HT-29 (cell line): ENCODE measurements at places on chromosomes 13 and 19. TPM values are rescaled to one million over a fixed set of nuclear protein-coding genes. Genes with fewer than 3 reads are reported as not detected.

DNA sequence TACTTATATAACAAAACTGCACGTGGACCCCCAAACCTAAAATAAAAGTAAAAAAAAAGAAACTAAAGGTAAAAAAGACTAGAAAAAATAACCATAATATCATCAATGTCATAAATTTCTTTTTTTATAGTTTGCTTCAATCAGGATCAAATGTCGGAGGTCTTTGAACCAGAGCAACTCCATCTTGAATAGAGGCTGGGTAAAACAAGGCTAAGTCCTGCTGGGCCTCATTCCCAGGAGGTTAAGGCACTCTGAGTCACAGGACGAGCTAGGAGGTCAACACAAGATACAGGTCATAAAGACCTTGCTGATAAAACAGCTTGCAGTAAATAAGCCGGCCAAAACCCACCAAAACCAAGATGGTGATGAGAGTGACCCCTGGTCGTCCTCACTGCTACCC lies 24.0 kb downstream of the TPT1 start:
- no peak for DNase-seq

GRCh38 chr13:24670961-24671381 lies 9.2 kb upstream of the ATP12A start:
- DNase-seq = peak; percentile 71

- DNase-seq = no peak
These were observed 12.8 kb upstream of the PEAK3 start for GRCh38 chr19:2294687-2295335.

- no peak for DNase-seq
These were observed 113.9 kb upstream of the UBL3 start for GRCh38 chr13:29964181-29964845.

DNA sequence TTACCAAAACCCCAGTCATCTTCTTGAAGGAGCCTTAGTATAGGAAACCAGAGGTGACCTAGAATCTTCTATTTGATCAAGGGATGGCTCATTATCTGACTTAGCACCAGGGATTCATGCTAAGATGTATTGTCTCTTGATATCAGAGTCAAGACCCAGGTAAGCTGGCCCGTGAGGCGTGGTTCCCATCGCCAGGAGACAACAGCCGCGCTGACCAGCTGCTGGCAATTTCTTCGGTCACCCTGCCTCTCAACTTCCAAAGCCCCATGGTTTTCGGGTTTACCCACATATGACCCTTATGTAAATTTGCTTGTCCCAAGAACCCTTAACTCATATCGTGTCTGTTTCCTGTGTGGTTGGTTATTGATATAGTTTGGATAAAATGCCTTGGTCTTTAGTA lies 77.7 kb upstream of the VSTM2B start:
- DNase-seq = no peak

GRCh38 chr13:112179421-112179820 lies 112.5 kb downstream of the SOX1 start:
- DNase-seq = no peak

Gene DACT3
- total RNA-seq = 0.29 and 0.38 TPM in 2 replicates

- DNase-seq = no peak
These were observed 14.9 kb downstream of the LMO7 start for GRCh38 chr13:75651013-75651412.

DNA sequence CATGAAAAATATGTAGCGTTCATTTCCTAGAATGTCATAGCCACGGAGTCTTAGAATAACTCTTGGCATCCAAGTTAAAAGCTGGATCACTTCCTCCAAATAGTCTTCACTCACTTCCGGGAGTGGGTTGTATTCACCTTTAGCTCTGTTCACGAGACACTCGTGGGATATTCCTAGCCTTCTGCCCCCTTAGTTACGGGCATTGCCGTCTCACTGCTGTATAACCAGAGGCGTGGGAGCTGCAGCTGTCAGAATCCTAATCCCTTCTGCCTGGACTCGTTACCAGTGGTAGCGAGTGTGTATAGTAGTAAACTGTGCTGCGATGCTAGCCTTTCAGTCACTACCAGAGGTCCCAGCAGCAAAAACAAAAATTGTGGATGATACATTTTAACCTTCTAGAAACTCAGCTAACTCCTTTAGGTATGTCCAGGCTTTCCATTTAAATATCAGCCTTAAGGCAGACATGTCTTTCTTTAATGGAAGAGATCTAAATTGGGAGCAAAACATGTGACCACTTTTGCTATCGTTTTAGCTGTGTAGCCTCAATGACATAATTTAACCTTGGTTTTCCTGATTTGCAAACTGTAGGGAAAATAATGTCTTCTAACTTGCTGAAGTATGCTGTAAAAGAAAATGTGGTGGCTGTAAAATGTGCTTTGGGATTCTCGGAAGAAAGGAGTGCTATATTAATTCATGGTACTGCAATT lies 34.1 kb downstream of the ERCC5 start:
- DNase-seq = no peak

- DNase-seq = peak; percentile 96
These were observed 47.2 kb downstream of the ZAR1L start for GRCh38 chr13:32267836-32268439.

DNA sequence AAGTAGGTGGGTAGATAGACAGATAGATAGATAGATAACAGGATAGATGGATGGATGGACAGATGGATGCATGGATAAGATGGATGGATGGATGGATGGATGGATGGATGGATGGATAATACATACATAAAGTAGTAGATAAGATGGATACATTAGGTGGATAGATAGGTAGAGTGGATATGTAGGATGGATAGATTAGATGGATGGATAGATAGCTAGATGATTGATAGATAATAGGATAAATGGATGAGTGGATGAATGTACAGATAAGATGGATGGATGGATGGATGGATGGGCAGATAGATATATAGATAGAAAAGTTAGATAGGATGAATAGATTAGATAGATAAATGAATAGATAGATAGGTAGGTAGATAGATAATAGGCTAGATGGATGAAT lies 2.1 kb downstream of the CYP4F3 start:
- DNase-seq = no peak

Gene PLIN5
- 0.86 and 4.5 TPM in 2 replicates for total RNA-seq

GRCh38 chr19:16272945-16273344 lies 51.7 kb upstream of the KLF2 start:
- DNase-seq = no peak

GRCh38 chr13:101455863-101456262 lies 3.4 kb downstream of the ITGBL1 start:
- peak; percentile 47 for DNase-seq

GRCh38 chr19:2274931-2275535 lies 6.9 kb downstream of the PEAK3 start:
- peak; percentile 78 for DNase-seq

Gene ZNF615
- 0.41 and 1.4 TPM in 2 replicates for total RNA-seq

Gene GFY
- not detected in 2 replicates for total RNA-seq

Gene SULT2B1
- total RNA-seq = 48.6 and 55.3 TPM in 2 replicates

Gene ISYNA1
- 5.3 and 14.9 TPM in 2 replicates for total RNA-seq

Gene COX6B2
- total RNA-seq = 0.92 and 2.7 TPM in 2 replicates

DNA sequence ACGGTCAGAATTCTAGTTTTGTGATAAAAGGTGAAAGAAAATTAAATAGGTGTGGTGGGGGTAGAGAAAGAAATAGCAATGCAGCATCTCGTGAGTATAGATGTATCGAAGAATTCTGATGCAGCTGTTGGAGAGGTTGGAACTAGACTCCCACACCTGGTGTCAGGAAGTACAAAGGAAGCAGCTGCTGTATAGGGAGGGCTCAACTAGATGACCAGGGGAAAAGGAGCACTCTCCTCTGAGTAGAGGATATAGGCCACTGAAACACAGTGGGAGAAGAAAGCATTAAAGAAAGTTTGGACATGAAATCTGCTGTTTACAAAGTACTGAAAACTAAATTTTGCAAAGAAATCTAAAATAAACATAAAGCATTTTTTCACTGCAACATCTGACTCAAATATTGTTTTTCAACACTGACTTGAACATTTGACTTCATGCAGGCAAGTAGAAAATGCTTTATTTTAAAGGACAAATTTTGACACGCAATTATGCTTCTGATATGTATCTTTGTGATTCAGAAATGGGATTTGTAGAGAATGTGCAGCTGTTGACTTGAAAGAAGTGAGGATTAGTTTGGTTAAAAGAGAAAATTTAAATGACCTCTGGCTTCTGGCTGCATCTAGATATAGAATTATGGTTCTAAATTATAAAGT lies 82.2 kb downstream of the MIPEP start:
- no peak for DNase-seq

GRCh38 chr19:44581288-44581687 lies 32.1 kb upstream of the IGSF23 start:
- no peak for DNase-seq

Gene ZNF709
- 0.15 and 0.83 TPM in 2 replicates for total RNA-seq

- no peak for DNase-seq
These were observed 1195.3 kb downstream of the EFNB2 start for GRCh38 chr13:105340061-105340606.

DNA sequence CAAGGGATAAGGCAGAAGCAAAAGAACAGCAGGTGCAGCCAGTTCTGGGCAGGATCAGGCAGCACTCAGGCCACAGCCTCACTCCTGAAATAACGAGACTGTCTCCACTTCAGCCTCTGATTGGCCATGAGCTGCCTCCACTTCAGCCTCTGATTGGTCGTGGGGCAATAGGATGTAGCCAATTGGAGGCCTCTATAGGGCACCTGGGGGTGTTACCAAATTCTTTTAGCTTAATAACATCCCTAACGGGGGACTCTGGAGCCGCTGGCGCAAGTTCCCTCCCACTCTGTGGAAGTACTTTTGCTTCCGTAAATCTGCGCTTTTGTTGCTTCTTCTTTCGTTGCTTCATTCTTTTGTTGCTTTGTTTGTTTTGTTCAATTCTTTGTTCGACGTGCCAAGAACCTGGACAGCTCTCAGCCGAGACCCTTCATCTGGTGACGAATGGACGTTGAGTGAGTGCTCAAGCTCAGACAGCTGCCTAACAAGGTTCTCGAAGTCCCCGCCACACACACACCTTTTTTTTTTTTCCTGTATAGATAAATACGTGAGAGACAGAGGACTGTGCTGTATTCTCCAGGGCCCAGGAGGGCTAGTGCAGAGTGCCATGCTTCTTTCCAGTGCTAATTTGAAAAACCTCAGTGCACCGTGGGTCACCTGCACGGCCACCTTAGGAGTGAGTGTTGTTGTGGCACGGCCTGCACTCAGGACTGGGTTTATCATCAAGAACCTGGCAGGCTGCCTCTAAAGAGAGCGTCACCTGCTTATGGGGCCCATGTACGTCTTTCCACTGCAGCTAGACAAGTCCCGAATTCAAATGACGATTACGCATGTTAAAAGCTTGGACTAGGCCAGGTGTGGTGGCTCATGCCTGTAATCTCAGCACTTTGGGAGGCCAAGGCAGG lies 32.0 kb upstream of the TUBGCP3 start:
- peak; percentile 37 for DNase-seq

GRCh38 chr13:48686636-48687210 lies 33.0 kb downstream of the CYSLTR2 start:
- DNase-seq = no peak

DNA sequence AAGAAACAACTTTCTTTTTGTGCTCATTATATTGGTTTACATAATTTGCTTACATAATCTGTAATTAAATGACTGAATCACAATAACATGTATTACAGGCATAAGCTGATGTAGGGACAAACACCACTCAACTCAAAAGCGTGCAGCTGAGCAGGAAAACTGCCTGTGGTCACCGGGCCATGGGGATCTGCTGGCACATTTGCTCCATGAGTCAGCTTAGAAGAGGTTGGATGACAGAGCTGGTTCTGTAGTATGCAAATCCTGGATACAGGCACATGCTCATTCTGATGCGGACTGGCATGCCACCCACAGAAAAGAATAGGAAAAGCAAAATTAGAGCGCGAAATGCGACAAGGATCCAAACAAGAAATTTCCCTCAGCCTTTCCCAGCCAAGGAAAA lies 128.6 kb downstream of the USP12 start:
- peak; percentile 94 for DNase-seq

Gene GJA3
- 0.29 and 0.43 TPM in 2 replicates for total RNA-seq

DNA sequence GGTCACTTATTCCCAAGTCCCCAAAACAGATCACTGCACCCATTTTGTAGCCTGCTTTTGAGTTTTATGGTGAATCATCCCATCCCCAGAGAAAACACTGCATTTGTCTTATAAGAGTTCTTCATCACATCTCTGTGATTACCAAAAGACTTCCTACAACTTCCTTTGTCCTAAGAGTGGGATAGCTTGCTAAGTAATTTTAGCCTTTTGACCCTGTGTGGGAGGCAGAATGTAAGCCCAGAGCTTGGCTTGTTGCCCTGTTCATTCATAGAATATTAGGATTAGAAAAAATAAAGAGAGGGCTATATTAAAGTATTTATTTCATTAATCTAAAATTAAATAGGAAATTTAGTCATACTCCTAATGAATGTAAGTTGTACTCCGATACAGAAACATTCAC lies 213.3 kb downstream of the MZT1 start:
- DNase-seq = no peak

DNA sequence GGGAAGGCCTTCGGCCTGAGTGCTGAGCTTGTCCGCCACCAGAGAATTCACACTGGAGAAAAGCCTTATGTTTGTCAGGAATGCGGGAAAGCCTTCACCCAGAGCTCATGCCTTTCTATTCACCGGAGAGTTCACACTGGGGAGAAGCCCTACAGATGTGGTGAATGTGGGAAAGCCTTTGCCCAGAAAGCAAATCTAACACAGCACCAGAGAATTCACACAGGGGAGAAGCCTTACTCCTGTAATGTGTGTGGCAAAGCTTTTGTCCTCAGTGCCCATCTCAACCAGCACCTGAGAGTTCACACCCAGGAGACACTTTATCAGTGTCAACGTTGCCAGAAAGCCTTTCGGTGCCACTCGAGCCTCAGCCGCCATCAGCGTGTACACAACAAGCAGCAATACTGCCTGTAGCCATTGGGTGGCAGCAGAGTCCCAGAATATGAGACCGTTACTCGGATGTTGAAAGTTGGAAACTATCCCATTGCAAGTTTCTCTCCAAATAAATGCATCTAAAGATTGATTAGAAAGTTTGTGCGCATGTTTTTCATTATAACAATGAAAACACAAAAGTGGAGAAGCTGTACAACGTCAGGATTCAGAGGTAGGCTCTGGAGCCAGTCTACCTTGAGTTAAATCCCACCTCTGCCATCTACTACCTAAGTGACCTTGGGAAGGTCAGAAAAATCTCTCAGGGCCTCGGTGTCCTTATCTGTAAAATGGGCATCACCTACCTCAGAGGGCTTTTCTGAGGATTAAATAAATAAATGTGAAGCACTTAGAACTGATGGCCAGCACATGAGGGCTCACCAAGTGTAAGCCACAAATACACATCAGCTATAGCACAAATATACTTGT lies 21.1 kb downstream of the ZNF473 start:
- DNase-seq = peak; percentile 94

Gene SRRM5
- 0.50 and 0.74 TPM in 2 replicates for total RNA-seq

- DNase-seq = no peak
These were observed 63.0 kb upstream of the FLT1 start for GRCh38 chr13:28557725-28558520.

DNA sequence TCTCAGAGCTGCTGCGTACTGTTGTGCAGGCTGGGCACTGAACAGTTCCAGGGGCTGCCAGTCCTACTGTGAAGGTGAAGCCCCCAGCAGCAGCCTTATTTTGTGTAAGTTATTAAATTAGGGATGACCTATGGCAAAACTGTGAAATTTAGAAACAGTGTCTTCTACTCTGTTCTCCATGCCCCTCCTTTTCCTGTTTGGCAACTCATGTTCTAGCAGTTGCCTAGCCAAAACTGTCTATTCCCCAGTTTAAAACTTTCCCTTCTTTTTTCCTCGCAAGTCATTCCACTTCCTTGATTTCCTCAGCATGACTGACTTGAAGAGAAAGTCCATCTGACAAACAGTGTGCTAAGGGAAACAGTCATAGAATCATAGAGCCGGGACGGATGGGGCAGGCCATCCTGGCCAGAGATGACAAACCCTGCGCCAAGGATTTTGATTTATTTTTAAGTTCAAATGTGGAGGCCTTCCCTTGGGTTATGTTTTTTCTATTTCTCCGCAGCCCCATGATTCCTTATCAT lies 78.1 kb upstream of the OLFM4 start:
- DNase-seq = no peak

Gene KLF2
- 3.5 and 5.9 TPM in 2 replicates for total RNA-seq

Gene PET100
- 26.6 and 27.7 TPM in 2 replicates for total RNA-seq

Gene C1QTNF9
- total RNA-seq = 0.61 TPM in 1 of 2 replicates, not detected in the other
